Frontal cortex (tissue), 4 donors: ENCODE measurements at places on chromosomes 3 and 15. TPM values are rescaled to one million over a fixed set of nuclear protein-coding genes. Genes with fewer than 3 reads are reported as not detected.

DNA sequence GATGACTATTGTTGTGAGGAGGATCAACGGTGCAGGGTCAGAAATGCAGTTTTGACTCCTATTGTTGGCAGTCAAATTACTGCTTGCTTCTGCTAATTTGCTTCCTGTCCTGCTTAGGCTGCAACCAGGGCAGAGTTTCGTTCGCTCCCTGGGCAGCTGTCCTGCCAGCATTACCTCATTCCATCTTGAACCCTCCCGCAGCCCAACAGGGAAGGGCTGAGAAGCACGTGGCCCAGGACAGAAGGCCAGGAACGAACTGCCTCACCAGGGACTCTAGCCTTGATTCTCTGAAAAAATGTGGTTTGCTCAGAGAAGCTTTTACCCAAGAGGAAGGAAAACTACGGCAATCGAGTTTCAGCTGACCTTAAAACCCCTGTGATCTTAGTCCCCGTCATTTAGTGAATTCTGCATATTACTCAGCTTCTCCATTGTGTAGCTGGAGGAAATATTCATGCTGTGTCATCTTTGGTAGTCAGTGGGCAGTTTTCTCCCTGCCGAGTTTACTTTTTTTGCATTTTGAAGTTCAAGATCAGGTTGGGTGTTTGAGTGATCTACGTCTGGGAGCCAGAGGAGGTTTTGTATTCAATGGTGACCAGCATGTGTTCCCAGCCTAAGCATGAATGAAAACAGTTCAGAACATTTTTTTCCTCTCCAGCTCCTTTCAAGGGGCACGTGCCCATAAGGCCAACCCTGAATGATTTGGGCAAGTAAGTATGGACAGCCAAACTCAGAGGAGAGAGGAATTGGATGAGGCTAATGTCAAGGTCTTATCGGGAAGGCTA, 23.0 kb downstream of the TLNRD1 start:
- DNase-seq: no peak

- no peak for DNase-seq
These were observed 342.3 kb upstream of the ADAMTS9 start for GRCh38 chr3:65030014-65030627.

Gene OXSR1
- 51.0 TPM for total RNA-seq

GRCh38 chr3:65761446-65762234, 277.1 kb downstream of the MAGI1 start:
- no peak for DNase-seq

DNA sequence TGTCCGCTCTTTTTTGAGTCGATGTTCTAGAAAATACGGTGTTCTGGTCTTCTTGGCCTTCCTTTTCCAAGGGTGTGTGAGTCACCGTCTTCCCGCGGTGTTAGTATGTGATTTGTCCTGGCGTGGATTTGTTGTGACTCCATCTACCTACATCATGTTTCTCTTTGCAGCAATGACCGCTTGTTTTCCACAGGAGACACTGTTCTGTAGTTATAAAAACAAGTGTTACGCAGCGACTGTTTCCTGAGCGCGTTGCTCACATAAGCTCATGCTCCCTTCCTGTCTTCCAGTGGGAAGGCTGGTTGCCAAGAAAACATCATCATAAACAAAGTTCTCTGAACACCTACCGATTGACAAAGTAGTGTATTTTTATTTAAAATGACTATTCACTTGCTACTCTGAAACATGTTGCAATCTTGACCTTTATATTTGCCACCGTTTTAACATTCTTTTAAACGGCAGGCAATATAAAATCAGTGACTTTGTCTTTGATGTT, 19.0 kb downstream of the USP13 start:
- no peak for DNase-seq

- DNase-seq: peak; percentile 48
These were observed 2.4 kb downstream of the CSRNP1 start for GRCh38 chr3:39150803-39151631.

Gene GCHFR
- 4.5 TPM for total RNA-seq

Gene MLF1
- 29.3 TPM for total RNA-seq

GRCh38 chr3:65905771-65906170, 132.9 kb downstream of the MAGI1 start:
- no peak for DNase-seq

Gene CLDN18
- not detected for total RNA-seq

DNA sequence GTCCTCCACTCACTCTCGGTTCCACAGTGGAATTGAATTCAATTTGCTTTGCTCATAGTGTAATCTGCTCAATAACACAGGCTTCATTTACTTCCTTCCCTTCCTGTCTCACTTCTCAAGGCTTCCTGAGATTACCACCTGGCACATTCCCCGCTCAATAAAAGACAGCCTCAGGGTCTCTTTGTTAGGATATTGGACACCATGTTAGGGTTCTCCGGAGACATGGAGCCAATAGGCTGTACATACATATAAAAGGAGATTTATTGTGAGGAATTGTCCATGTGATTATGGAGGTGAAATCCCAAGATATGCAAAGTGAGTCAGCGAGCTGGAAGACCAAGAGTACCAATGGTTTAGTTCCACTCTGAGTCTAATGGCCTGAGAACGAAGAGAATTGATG, 974.5 kb downstream of the CADM2 start:
- no peak for DNase-seq

DNA sequence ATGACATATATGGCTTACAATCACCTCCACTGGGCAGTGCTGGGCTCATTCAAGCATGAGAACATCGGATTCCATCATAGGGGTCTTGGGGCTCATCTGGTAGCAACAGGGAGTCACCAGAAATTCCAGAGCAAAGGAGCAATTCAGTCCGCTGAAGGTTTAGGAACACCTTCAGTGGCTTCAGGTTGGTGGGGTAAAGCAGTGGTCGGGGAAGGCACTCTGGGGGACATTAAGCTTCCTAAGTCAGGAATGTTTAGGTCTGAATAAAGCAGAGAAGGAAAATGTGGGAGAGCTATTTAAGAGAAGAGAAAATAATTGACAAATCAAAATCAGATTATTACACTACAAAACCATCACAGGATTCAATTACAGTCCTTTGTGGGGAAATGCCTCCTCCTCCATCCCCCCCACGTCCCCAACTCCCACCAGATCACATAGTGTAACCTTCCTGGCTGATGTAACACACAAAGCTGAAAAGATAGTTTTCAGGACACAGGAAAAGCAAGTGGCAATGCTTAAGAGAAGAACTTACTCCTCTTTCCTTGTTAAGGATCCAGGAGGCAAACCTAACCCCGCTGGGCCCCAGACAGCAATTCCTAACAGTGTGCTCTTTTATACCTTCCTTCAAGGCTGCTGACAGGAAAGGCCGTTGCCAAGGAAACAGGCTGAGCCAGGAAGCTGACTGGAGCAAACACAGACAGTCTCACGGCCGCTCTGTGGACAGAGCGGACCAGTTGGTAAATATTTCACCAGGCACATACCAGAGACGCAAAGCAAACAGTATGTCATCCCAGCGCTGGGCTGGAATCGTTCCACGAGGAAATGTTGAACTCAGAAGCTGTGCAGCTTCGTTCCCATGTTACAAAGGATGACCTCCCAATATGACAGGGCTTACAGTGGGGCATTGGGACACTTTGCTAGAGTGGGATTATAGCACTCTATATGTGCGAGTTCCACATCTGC, 57.5 kb upstream of the LMCD1 start:
- DNase-seq: peak; percentile 34

DNA sequence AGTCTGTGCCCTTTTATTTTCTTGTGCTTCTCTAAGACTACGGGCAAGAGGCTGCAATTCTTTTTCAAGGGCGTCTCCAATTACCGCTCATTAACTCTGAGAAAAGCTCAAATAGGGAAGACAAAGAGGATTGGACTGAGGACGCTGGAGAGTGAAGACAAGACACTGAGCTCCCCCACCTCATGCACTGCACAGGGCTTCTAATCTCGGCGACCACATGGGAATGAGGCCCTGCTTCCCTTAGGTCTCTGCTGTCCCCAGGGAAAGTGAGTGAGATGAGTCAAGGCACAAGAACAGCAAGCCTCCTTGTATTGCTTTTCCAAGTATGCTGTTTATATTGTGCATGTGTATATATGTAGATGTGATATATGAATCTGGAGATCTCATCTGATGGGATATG, 392.2 kb upstream of the CFAP20DC start:
- DNase-seq: no peak

DNA sequence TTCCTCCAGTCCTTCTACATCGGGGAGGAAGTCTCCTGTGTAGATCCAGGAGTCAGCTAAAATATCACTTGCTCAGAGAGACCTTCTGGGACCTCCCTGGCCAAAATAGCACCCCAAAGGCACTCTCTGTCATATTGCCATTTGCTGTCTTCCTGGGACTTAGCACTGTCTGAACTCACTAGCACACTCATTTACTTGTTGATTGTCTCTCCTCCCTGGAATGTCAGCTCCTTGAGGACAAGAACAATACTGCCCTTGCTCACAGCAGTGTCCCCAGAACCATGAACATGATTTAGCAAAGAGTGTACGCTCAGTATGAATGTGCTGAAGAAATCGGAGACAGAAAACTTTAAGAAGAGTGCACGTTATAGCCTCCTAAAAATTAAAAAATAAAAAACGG, 202.9 kb downstream of the STT3B start:
- DNase-seq: no peak

DNA sequence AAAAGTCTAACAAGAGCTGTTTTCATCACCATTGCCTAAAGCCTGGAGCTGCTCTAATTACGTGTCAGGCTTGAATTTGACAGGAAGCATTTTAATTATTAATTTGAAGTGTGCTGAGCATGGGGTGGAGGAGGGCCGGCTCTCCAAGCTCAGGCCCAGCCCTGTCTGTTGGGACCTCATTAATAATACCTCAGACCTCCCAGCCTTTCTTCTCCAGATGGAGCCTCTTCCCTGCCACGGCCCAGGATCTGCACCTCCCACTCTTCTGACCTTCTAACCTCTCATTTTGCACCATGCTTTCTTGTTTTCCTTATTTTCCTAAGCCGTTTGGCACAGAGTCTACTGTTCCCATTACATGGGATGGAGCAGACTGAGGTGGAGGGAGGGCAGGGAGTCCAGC, 30.0 kb downstream of the INSYN1 start:
- DNase-seq: no peak

- no peak for DNase-seq
These were observed 52.1 kb downstream of the LRTM1 start for GRCh38 chr3:54875596-54876268.

DNA sequence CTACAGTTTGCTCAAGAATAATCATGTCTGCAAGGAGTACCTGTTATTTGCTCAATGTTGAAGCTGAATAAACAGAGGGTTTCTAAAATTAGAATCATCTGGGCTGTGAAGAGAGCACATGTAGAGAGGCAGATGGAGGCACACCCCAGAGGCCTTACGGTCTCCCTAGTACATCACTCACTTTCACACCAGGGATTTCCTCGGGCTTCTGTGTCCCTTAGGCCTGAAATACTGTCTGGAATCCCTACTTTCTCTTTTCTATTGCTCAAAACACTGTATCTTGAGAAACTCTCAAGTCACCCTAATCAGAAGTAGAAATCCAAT, 473.7 kb upstream of the ROBO2 start:
- DNase-seq: no peak

- DNase-seq: no peak
These were observed 32.3 kb upstream of the RAB7A start for GRCh38 chr3:128693696-128694095.

Gene CXCR6
- total RNA-seq: not detected

DNA sequence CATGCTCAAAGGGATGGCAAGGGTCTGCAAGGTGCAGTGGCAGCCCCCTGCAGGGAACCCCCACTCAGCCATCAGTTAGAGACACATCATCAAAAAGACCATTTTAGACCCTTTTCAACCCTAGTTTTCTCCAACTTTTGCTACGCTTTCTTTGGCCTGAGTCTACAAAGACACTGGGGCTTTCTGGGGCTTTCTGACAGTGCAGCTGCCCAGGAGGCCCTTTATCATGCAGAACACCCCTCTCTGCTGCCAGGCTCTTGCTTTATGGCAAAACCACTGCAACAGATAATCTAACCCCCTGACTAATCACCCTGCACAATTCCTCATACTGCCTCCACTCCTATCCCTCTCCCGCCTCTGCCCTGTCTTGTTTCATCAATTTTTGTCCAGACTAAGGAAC, 2.4 kb downstream of the NMNAT3 start:
- no peak for DNase-seq

Gene SLC2A2
- not detected for total RNA-seq

Gene TMEM108
- total RNA-seq: 18.3 TPM

DNA sequence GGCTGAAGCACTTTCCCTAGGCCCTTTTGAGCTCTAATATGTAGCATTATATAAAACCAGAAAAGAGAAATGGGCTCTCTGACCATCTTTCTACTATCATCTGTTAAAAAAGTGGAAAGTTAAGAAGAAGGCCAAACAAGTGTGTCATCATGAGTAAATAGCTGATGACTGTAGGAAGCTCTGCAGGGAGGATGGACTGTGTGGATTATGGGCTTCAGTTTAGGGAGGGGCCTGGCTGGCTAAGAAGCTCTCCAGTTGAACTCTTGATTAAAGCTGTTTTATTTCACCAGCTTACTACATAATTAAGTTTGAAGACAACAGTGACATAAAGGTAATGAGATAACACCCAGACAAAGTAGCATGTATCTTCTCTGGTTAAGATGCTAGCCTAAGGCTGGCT, 30.6 kb downstream of the INTS14 start:
- DNase-seq: no peak

DNA sequence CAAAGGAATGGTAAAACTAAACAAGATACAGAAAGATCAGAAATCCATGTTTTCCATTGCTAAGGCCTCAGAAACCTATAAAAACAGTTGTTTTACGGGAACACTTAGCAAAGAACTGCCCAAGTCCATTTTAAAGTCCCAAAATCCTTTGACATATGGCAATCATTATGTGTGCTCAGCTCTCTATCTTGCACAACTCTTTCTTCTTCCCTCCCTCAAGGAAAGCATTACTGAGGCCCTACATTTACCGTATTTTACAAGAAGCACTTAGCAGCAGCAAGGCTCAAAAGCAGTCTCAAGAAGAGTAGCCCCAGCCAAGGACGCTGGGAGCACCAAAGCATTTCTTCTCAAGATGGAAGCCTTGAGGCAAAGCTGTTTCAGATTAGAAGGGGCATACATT, 169.6 kb upstream of the LRTM1 start:
- no peak for DNase-seq

Gene COL8A1
- total RNA-seq: 1.6 TPM

Gene MAPK6
- 106 TPM for total RNA-seq

- no peak for DNase-seq
These were observed 136.9 kb downstream of the PDE8A start for GRCh38 chr15:85118581-85118980.

- DNase-seq: no peak
These were observed 70.4 kb downstream of the RBPMS2 start for GRCh38 chr15:64705006-64705405.

GRCh38 chr3:157120071-157120892, 39.7 kb downstream of the CCNL1 start:
- DNase-seq: no peak

GRCh38 chr3:72044231-72044855, 259.4 kb upstream of the PROK2 start:
- DNase-seq: no peak

Gene CTXN2
- total RNA-seq: 0.82 TPM
